ENCODE measurements at places on chromosomes 4 and X.

- no peak for DNase-seq
Observed at GRCh38 chr4:105633241-105633640, 75.2 kb downstream of the INTS12 start.

DNA sequence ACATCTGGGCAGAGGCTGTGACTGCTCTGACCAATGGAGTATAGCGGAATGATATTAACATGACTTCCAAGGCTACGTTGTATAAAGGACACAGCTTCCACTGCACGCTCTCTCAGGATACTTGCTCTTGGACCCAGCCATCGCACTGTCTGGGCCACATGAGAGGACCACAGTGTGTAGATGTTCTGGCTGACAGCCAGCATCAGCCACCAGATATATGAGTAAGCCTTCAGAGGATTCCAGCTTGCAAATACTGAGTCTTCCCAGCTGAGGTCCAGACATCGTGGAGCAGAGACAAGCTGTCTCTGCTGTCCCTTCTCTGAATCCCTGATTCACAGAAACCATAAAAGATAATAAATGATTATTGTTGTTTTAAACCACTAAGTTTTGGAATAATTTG is 146.8 kb upstream of the USP9X start:
- DNase-seq: no peak

DNA sequence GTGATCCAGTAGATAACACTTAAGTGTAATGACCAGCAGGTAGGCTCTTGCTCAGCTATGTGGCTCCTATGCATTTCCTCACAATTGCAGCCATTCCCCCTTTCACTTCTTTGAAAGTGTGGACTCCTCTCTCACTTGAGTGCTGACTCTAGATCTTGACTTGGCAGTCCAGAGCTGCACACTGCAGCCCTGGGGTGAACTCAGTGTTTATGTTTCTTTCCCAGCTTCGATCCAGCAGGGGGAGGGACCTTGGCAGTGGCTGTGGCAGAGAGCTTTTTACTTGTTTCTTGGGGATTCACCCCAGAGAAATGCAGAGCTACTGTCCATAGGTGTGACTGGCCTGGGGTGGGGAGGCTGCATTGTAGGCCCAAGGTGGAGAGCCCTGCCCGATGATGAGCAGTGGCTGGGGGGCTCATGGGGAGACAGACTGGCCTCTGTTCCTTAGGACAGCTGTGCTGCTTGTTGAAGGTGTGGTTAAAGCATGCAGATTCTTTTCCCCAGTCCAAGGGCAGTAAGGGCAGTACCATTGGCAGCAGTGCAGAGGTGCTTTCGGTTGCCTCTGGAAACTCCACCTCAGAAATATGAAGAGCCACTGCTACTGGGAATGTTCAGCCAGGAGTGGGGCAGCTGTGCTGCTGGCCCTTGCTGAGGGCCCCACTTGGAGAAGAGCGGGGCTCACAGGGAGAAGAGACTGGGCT is 134.7 kb downstream of the SH3BGRL start:
- DNase-seq: no peak

GRCh38 chrX:143058120-143058519 is 32.4 kb downstream of the SPANXN4 start:
- no peak for DNase-seq

GRCh38 chrX:153631907-153632594 is 15.0 kb upstream of the DUSP9 start:
- DNase-seq: no peak

- peak; percentile 44 for DNase-seq
Observed at GRCh38 chrX:102659790-102660757, 8.8 kb downstream of the GPRASP1 start.

- no peak for DNase-seq
Observed at GRCh38 chr4:76673362-76673761, 224.6 kb downstream of the SOWAHB start.

- DNase-seq: no peak
Observed at GRCh38 chrX:115898382-115899001, 272.1 kb upstream of the AGTR2 start.

- DNase-seq: no peak
Observed at GRCh38 chr4:3312362-3312761, 19.5 kb downstream of the RGS12 start.

DNA sequence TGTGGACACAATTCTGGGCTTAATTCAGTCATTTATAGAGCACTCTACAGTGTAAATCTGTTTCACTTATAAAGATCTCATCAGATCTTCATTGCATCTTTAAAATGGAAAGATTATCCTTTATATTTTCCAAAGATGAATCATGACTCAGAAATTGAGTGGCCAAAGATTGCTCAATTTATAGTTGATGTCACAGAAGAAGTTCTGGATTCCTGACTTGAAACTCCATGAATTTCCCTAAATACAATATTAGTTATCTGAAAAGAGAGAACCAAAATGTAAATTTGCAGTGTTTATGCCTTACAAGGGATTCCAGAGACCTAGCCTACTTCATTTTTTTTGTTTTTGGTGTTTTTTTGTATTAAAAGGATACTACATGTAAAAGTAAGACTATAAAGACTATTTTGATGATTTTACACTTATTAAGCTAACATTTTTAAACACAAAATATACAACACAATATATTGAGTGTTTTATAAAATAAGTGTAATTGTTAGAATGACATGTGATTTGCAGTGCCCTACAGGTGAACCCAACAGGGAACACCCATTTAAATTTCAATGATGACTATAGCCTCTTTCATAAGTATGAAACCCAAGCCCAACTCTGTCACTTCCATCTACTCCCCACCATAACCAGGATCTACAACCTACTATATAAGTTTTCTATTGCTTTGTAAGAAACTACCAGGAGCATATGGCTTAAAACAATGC is 183.5 kb downstream of the PCDH7 start:
- DNase-seq: no peak

DNA sequence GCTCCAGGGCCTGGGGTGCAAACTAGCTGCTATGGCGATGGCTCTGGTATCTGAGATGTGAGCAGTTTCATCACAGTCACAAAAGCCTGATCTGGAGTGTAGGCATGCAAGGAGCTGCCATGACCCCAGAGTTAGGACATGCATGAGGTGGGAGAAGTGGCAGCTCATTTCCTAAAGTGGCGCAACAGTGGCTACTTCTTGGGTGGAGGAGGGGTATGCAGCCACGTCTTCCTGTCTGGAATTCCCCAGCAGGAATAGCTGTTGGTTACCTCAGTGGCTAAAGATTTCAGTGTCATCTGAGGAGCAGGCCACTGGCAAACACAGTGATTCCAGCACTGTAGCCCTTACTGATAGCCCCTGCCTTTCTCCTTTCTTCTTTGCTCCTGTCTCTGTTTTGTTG is 1382.5 kb downstream of the C4orf33 start:
- DNase-seq: no peak

DNA sequence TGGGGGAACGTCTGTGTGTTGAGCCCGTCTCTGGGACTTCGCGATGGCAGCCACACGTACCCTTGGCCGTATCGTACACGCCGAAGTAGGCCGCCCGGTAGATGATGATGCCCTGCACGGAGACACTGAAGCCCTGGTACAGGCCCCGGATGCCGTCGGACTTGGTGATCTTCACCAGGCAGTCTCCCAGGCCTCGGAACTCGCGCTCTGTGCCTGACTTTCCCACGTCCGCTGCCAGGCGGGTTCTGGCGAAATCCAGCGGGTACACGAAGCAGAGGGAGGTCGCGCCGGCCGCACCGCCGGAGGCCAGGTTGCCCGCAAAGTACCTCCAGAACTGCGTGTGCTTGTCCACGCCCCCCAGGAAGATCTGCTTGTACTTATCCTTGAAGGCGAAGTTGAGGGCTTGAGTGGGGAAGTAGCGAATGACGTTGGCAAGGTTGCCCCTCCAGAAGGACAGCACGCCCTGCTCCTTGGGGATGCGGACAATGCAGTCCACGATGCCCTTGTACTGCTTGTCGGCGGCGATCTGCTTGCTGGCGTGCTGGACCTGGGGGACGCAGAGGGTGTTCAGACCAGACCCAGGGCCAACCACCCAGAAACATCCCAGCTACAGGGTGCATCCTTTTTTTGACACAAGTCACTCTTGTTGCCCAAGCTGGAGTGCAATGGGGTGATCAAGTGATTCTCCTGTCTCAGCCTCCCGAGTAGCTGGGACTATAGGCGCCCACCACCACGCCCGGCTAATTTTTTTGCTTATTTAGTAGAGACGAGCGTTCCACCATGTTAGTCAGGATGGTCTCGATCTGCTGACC is 2.5 kb downstream of the SLC25A6 start:
- no peak for DNase-seq

DNA sequence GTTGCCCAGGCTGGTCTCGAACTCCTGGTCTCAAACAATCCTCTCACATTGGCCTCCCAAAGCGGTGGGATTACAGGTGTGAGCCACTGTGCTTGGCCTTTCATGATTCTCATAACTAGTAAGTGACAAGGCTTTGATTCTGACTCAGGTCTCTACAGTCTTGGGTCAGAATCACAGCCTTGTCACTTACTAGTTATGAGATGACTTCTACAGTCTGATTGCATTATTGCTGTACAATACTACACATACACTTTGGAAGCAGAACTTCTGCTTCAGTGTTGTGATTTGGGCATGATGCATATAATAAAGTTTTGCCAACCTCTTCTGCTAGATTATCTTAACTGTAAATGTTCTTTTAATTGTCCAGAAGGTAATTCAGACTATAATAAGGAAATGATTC is 123.3 kb downstream of the KDM6A start:
- DNase-seq: no peak

- DNase-seq: no peak
Observed at GRCh38 chr4:119678761-119679160, 50.2 kb upstream of the PDE5A start.

DNA sequence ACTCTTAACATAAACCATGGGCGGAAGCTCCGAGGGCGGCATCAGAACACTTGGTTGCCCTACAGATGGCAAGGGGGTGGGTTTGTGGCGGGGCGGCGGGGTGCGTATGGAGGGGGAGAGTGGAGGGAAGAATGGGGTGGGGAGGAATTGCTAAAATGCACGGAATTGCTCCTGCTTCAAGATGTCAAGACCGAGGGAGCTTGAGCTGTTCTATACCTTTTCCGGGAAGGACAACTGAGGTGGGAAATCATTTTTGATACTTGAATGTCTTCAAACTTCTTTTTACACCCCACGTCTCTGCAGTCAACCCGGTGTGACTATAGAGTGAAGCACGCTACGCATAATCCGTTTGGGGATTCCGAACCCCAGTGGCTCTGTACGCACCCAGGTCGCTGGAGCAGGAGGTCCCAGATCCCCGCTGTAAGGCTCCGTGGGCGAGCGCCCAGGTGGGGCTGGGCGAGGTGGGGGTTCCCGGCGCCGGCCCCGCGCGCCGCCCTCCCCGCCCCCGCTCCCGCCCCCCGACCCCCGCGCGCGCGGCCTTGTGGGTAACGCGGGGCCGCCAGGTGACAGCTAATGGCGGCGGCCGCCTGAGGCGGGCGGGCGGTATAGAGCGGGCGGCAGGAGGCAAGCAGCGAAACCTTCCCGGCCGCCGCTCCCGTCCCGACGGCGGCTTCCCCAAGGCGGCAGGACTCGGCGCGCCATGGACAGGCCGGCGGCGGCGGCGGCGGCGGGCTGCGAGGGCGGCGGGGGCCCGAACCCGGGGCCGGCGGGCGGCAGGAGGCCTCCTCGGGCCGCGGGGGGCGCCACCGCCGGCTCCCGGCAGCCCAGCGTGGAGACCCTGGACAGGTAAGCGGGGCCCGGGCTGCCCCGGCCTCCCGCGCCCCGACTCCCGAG is at the start of gene MTMR1:
TSS of gene MTMR1 (plus strand) at position 566 of the 894 bp plus-strand sequence. CDS start at position 701, 135 bp downstream.
- DNase-seq: no peak

- DNase-seq: no peak
Observed at GRCh38 chrX:152412105-152412504, 39.0 kb downstream of the GABRA3 start.

- no peak for DNase-seq
Observed at GRCh38 chr4:40369437-40370274, 34.5 kb downstream of the CHRNA9 start.

- no peak for DNase-seq
Observed at GRCh38 chr4:102438396-102439235, 62.5 kb upstream of the NFKB1 start.

DNA sequence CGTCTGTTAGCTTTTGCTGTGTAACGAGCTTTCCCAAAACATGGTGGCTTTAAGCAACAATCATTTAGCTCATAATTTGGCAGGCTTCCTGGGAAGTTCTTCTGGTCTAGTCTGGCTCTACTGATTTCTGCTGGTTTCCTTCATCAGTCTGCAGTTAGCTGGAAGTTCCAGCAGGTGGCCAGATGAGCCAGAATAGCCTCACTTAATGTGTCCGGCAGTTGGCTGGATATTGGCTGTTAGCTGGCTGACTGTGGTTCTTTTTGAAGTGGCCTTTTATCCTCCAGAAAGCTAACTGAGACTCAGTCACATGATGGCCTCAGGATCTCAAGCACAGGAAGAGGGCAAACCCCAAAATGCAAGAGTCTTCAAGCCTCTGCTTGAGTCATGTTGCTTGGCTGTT is 34.9 kb downstream of the FTHL17 start:
- peak; percentile 1 for DNase-seq

DNA sequence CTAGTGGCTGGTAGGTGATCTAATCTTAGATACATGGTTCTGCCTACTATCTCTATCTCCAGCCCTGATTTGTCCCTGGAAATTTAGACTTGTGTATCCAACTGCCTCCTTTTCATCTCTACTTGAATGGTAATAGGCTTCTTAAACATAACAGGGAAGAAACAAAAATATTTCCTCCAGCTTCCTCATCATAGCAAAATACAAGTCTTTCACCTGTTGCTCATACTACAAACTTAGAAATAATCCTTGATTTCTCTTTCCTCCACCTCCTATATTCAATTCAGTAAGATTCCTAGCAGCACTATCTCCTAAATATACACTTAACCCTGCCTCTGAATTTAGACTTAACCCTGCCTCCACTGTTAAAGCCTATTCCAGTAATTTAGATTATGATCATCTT is 373.3 kb upstream of the ACTRT1 start:
- no peak for DNase-seq

GRCh38 chr4:91525621-91526020 is 778.1 kb upstream of the GRID2 start:
- no peak for DNase-seq

- no peak for DNase-seq
Observed at GRCh38 chr4:118974758-118975157, 86.1 kb downstream of the SYNPO2 start.

DNA sequence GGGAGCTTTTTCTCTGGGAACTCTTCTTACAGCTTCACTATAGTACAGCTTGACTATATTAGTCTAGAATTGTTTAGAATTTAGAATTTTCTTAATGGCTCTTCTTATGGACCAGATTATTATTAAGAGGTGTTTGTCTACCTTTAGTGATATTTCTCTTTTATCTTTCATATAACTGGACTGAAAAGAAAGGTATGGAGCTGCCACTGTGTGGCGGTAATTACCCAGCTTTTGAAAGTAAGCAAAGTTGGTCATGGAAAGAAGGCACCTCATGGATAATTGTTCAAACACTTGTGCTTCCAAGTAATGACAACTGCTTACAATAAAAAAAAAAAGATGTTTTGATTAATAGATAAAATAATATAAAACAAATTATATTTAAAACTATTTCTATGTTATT is 1112.5 kb downstream of the TECRL start:
- peak; percentile 3 for DNase-seq

DNA sequence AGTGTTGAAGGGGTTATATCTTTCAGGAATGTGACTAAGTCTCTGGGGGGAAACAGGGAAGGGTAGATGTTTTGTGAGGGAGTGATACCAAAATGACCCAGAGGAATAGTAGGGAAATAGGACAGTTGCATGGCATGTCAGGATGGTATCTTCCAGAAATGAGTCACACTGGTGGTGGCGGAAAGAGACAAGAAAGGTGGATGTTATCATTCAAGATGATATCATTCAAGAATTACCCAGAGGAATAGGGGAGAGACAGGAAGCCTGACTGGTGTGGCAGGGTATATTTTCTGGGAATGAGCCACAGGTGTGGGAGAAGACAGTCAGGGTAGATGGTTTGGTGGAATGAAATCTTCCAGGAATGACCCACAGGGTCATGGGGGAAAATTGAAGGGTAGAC is 61.1 kb downstream of the MAOA start:
- DNase-seq: no peak

GRCh38 chrX:119693996-119694451 is 1.1 kb upstream of the SEPTIN6 start:
- DNase-seq: no peak

Data from SHP77 treated with DMSO at 0.1 percent for 48 hours (cell line).